Activated CD4-positive, alpha-beta T cell treated with anti-CD3 and anti-CD28 coated beads for 48 hours (primary cell): ENCODE measurements at places on chromosomes 13 and 19.

DNA sequence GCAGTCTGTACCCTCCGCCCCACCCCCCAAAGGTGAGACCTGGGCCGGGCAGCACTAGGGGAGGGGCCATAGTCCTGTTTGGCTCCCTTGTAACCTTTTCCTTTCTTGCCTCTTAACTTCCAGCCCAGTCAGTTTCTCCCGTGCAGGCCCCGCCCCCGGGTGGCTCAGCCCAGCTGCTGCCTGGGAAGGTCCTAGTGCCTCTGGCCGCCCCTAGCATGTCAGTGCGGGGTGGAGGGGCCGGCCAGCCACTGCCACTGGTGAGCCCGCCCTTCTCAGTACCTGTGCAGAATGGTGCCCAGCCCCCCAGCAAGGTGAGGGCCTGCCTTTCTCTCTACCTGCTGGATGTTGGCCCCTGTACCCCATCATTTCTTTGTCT is 10.5 kb upstream of the PRR19 start:
- DNase-seq = no peak

DNA sequence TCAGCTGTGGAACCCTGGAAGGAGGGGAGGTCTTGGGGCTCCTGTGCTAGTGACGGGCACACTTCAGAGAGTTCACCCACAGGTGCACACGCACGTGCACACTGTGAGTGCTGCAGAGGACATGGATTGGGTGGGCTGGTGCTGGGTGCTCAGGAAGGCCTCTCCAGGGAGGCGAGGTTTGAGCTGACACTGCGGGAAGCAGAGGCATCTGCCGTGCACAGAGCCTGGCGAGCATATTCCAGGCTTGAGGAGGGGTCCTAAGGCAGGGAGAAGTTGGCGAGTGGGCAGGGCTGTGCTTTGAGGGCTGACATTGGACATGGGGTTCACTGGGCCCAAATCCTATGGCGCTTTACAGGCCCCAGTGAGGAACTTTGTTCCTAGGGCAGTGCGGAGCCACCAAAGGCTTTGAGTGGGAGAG is 25.6 kb downstream of the CCDC8 start:
- no peak for DNase-seq

DNA sequence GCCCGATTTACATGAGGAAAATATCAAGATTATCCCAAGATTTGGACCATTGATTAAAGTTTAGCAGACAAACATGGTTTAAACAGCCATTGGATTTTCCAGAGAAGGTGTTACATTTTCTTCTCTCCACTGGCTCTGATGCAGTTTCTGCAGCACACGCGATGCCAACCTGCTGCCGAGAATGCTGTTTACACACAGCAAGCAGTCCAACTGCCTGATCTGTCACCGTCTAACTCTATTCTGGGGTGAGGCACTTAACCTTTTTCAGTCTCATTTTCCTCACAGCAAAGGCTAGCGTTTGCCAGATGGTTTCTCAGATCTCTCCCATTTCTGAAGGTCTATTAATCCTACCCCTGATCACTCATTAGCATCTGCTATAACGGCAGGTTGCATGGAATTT is 763.5 kb upstream of the GPC6 start:
- DNase-seq = no peak

DNA sequence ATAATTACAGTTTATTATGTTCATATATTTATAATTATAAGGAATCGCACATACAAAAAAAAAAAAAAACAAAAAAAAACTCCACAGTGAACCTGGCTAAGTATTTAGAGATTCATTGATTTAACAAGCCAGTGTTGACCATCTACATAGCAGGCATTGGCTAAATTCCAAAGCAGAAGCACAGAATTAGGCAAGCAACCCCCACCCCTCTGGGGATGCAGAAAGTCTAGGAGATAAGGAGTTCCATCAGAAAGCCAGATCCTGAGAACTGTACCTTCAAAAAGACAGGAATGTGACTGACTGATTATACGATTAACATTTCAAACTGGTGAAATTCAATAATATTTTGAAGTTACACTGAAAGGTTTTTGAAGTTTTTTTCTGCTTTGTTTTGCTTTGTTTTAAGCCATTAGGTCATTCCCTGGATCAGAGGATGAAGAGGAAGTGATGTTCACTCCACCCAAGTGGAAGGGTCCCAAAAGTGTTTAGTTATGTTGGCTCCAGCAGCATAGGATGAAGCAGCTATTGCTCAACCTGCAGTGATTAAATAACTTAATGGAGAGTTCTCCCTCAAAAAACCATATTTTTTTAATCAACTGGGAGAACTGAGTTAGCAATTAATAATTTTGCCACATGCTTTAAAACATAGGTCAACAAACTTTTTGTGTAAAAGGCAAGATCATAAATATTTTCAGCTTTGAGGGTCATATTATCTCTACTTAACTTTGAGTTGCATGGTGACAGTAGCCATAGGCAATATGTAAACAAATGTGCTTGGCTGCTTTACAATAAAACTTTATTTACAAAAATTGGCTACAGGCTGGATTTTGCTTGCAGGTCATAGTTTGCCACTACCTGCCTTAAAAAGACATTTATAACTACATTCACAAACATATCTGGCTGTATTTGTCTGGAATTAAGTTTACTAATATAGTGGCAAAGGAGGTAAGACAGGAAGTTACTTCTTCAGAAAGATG is 49.6 kb downstream of the DOCK9 start:
- no peak for DNase-seq

GRCh38 chr13:29709407-29710069 is 114.0 kb upstream of the SLC7A1 start:
- no peak for DNase-seq

DNA sequence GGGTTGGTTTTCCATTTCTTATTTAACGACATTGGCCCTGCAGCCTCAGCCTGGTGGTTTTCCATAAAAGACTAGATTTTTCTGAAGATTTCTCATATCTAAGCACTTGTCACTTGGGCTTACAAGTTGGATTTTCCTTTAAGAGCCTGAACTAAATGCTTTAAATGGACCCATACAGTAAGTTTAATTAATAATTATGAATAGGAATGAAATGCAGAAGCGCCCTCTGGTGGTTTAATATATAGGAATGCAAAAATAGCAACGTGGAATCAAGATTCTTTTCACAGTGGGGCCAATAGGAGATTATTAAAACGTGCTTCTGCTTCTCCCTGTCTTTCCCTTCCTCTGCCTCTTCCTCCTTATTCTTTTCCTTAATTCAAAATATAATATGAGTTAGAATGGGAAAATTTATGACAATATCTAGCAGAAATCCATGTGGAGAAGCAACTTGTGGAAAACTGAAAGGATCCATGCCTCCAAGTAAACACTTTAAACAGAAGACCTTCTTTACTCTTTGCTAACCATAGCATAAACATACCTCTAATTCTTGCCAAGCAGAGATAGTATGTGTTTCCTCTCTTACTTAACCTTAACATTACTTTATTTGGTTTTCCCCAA is 324.0 kb downstream of the GPC5 start:
- DNase-seq = no peak

- no peak for DNase-seq
Observed at GRCh38 chr19:20162821-20163220, 4.2 kb upstream of the ZNF486 start.
